Frontal cortex (tissue), 4 donors: ENCODE measurements at places on chromosomes 3 and 15. TPM values are rescaled to one million over a fixed set of nuclear protein-coding genes. Genes with fewer than 3 reads are reported as not detected.

GRCh38 chr3:31565288-31565687 is 32.6 kb downstream of the STT3B start:
- DNase-seq: no peak

The IL17RE gene
- total RNA-seq: under 0.01 TPM

The GADL1 gene
- 5.3 TPM for total RNA-seq

DNA sequence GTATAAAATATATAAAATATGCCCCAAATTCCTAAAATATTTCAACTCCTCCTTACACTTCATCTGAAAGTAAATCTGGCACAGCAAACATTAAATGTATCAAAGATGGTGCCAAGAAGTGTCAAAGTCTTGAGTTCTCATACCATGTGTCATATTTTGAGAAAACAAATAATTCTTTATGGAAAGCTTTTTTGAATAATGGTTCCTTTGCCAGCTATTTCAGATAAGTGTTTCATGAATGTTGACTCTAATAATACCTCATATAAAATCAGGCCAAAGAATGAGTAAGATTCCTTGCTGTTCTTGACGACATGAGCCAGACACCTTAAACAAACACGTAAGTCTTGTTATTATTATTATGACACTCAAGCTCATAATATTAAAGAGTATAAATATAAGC is 30.3 kb upstream of the ZNF385D start:
- no peak for DNase-seq

- DNase-seq: no peak
Measured at GRCh38 chr15:52518487-52519371, 10.0 kb downstream of the MYO5A start.

GRCh38 chr3:38254872-38255271 is 10.7 kb upstream of the SLC22A13 start:
- DNase-seq: no peak

DNA sequence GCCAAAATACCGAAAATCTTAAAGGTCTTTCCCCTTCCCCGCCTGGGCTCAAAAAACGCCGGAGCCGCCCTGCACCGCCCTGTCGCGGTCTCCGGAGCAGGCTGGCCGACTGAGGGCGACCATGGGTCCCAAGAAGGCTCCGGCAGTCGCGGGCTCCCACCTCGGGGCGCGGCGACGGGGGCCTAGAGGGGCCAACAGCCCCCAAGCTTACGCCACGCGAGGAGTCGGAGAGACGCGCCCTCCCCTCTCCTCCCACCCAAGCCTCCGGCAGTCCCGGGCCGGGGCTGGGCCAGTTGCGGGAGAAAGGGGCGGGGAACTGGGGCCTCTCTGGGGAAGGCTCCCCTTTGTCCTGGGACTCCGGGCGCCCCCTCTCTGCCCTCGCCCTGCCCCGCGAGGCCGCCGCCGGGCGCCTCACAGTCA is 69.2 kb downstream of the GOLGA8B start:
- peak; percentile 46 for DNase-seq

DNA sequence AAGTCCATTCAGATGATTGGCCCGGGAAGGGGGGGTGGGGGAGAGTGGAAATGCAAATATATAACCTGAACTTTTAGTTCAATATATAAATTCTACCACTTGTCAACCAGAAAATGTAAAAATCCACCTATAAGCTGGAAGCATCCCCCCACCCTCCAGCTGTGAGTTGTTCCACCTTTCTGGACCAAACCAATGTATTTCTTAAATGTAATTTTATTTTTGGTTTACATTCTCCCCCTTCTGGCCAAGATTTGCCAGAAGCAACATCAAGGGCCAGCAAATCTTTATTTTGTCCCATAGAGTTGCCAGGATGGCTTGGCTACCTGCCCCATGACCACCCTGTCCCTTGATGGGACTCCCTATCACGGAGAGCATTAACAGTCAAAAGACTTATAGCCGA is 545.7 kb downstream of the TBL1XR1 start:
- no peak for DNase-seq

- DNase-seq: no peak
Measured at GRCh38 chr3:16297997-16298885, 33.2 kb downstream of the OXNAD1 start.

The CASR gene
- total RNA-seq: not detected

The INKA1 gene
- total RNA-seq: 14.3 TPM

The ADAMTSL3 gene
- total RNA-seq: 17.1 TPM

The PRICKLE2 gene
- 84.0 TPM for total RNA-seq
